ENCODE measurements at places on chromosomes 6 and 20.

GRCh38 chr20:19885939-19886660, 128.0 kb downstream of the RIN2 start:
- DNase-seq: no peak

GRCh38 chr20:64240243-64241015, 15.1 kb upstream of the PCMTD2 start:
- DNase-seq: no peak

GRCh38 chr6:139825935-139826374, 451.5 kb upstream of the CITED2 start:
- DNase-seq: no peak

GRCh38 chr6:140744659-140745320, 1370.3 kb upstream of the CITED2 start:
- no peak for DNase-seq

- no peak for DNase-seq
Measured at GRCh38 chr6:117232196-117232595, 33.2 kb upstream of the VGLL2 start.

DNA sequence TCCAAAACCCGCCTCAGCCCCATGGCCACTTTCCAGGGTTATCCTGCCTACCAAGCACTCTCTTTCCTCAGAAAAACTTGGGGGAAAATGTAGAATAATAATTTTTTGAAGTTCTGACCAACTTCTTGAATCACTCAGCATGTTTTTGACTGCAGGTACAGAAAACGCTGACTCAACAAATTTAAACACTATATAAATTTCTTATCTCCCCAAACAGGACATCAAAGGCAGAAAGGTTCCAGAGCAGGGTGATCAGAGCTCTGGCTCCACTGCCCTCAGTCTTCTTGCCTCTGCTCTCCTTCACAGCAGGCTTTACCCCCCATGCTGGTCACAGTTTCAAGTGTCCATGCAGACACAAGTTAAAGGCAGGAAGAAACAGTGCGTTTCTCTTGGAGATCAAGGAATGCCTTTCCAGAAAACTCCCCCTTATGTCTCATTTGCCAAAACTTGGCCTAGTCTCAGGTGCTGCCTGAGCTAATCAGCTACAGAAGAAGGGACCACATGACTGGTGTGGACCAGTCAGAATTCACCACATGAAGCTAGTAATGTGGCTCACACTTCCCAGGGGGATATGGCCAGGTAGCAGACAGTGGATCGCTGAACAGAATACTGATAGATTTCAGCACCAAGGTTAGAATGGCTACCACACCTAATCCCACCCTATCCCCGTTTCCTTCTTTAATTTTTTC, 24.4 kb upstream of the SLC17A3 start:
- DNase-seq: no peak

GRCh38 chr20:61841966-61842365, 223.7 kb downstream of the TAF4 start:
- DNase-seq: peak; percentile 2

- DNase-seq: no peak
Measured at GRCh38 chr6:14876778-14877613, 368.9 kb upstream of the JARID2 start.

- DNase-seq: no peak
Measured at GRCh38 chr6:154165478-154165877, 126.4 kb downstream of the OPRM1 start.

DNA sequence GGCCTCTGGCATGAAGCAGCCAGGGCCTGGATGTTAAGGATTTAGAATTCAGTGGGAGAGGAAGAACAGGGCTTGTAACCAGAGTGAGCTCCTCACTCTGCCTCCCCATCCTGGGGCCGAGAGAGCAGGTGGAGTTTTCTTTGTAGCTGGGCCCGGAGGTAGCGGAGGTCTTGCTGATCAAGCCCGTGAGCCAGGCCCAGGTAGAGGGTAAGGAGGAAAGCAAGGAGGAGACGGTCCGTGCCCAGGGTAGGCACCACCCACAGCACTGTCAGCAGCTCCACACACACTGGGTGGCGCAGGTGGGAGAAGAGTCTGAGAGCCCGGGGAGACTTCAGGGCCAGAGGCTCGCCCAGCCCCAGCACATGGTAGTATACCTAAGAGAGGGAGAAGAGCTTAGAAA, 2.1 kb upstream of the PPP1R18 start:
- no peak for DNase-seq

- no peak for DNase-seq
Measured at GRCh38 chr6:72649032-72649984, 27.4 kb downstream of the KCNQ5 start.

GRCh38 chr6:169589293-169589692, 112.5 kb downstream of the WDR27 start:
- no peak for DNase-seq

DNA sequence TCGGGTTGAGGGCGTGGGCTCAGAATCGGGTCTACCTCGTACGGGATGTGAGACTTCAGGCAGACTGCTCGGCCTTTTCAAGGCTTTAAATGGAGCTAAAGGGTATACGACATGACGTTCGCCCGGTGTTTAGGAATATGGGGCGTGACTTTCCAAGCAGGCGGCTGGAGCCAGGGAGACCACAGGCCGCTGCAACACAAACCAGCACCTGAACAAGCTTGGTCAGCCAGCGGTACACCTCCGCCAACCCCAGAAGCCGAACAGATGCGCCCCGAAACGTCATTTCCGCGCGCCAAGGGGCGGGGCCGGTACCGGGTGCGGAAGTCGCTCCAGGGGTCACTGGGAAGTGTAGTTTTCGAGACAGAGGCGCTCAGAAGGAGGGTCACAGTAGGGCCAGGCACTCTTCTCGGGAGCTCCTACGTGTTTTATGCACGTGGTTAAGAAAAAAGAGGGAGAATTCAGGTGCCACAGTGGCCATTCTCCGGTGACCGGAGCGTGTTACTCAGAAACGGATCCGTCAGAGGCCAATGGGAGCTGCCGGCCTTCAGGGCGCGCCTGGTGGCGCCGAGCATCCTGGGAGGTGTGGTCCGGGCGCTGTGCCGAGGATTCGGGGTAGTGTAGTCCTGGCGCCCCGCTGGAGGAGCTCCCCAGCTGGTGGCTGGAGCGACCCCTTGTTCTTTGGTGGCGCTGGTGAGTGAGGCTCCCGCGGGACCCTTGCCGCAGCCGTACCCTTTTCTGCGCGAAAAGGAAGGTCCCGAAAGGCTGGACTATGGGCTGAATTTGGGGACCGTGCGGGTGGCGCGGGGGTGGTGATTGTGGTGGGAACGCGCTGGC, at the start of gene ZNF133:
TSS of gene ZNF133 (plus strand) at position 613 of the 834 bp plus-strand sequence. CDS start 17,160 bp downstream, outside the sequence.
- peak; percentile 99 for DNase-seq

- DNase-seq: no peak
Measured at GRCh38 chr6:51468704-51469103, 618.7 kb downstream of the PKHD1 start.

GRCh38 chr20:1505361-1505760, 14.1 kb upstream of the SIRPB2 start:
- no peak for DNase-seq

DNA sequence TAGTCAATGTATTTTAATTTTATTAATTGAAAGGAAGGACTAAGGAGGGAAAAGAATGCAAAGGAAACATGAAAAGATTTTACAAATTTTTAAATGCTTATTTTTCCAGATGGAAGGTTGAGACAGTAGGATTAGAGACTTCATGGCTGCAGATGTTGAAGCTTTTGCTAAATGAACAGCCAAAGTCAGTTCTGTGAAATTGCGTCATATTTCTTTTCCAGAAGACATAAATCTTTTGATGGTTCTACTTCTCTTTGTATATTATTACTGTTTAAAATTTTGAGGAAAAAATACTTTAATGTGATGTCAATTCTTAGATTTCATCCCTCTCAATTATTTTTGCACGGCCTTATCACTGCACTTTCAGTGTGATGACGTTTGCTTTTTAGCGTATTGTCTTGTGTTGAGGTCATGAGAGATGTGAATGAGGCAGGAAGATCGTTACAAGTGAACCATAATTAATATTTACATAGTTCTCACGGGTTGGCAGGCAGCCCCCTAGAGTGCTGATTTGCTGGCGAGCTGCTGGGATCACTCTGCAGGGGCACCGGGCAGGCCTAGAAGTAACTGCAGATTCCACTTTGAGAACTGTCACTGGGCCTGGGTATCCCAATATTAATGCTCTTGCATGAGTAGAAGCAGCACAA, 158.1 kb downstream of the TBXT start:
- DNase-seq: no peak

DNA sequence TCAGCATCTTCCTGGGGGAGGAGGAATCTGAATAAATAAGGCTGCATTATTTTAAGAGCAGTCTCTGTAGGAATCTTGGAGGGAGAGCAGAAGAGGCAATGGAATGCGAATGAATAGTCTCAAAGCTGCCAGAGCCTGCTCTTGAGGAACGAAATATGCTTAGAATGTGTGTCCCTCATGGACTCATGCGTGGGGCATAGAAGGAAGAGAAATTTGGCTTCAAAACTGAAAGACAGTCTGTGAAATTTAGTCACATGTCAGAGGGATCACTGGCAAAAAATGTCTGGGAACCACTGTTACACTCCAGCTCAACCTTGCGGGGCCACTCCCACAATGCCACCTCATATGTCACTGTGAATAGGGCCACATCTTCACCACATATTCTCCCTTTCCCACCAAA, 95.5 kb downstream of the GJA10 start:
- DNase-seq: no peak

GRCh38 chr6:118899948-118900347, 6.0 kb downstream of the ASF1A start:
- DNase-seq: no peak

DNA sequence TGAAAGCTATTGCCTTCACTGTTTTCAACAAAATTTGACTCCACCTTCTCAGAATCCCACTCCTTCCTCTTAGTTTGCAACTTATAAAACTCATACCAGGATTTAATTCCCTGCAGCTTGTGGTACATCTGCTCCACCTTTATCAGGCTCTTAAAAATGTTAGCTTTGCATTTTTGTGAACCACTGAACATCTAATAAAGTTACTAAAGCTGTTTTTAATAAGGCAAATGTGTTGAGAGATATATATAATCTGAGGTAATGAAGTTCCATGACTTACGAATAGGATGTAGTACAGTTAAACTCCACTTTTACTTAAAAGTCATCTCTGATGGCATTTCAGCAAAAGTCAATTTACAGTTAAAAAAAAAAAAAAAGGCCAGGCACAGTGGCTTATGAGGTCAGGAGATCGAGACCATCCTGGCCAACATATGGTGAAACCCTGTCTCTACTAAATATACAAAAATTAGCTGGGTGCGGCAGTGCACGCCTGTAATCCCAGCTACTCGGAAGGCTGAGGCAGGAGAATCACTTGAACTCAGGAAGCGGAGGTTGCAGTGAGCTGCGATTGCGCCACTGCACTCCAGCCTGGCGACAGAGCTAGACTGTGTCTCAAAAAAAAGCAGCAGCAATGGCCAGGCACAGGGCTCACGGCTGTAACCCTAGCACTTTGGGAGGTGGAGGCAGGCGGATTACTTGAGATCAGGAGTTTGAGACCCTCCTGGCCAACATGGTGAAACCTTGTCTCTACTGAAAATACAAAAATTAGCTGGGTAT, 106.2 kb downstream of the KIF13A start:
- no peak for DNase-seq

DNA sequence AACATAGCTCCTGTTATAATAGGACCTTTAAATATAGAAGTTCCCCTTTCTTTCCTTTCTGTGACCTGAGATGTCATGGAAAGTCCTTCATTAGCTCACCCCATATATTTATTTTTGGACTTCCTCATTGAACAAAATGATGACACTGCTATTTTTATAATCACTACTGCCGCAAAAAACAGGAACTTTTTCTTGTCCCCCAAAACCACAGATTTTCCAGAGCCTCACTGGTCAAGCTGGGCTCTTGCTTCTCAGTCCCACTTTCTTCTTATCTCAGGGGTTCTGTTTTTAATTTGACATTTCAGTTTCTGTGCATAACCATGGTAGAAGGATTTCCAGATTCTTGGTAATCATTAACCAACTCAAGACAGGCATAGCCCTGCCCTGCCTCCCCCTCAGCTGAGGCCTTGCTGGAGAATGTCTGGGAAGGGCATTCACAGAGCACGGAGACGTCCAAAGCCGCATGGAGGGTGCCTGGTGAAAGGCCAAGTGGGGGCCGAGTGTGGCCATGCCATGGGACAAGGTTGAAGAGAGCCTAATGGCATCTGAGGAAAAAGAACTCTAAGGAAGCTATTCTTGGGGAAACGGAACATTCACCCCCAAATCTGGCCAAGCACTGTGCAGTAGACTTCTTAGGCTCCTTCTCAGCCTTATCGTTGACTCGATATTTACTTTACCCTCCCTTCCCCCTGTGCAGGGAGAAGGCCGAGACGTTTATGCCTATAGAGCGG, 73.7 kb downstream of the EDN1 start:
- DNase-seq: no peak

DNA sequence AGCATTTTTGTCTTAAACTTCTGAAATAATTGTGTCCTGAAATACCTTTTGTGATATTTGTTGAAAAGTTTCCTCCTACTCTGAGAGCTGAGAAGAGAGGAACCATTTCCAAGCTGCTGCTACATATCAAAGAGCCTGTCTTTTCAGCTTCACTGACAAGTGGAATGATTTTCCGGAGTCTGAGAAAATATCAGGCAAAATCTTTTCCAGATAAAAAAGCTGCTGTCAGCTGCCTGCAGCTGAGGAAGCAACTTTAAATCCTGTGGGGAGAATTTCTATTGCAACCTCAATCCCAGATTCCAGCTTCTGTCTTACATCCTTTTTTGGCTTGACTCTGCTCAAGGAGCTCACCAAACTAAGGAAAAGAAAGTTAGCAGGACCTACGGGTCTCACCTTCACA, 904.3 kb downstream of the PHF3 start:
- DNase-seq: no peak

GRCh38 chr6:166556863-166557322, 29.6 kb downstream of the RAMACL start:
- DNase-seq: no peak

DNA sequence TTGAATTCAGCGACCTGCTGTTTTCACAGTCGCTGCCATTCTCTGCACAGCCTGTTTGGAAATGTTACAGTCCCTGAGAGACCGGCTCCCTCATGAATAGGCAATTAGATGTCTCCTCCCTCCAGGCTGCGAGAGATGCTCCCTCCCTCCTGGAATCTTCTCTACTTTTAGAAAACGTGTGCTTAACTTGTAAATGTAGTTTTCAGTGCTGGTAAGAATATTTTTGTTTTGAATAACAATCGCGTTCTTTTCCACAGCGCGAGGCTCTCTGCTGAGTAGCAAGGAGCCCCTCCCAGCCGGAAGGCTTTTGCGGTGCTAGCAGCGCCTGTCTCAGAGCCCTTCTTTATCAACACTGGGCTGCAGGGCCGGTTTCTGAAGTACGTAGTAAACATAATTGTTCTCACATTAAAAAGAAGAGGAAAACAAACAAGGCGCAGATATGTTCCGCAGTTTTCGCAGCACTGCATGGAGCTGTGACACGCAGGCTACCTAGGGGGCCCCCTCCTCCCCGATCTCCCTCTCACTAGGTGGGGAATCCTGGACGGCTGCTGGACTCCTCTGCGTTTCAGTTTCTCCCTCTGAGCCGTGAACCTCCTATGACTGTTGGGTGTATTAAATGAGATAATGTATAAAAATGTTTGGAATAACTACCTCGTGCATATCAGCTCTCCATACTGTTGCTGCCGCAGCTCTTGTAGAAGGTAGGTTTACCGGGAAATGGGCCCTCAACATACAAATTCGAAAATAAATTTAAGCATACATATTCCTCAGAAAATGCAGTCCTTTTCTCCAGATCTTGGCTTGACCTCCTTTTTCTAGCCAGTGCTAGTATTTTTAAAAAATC, 79.0 kb upstream of the SPACA1 start:
- peak; percentile 76 for DNase-seq

GRCh38 chr20:30284281-30284905, 973.1 kb upstream of the DEFB115 start:
- DNase-seq: no peak

Data from NCI-H2171 treated with DMSO at 0.1 percent for 48 hours (cell line).